ENCODE measurements at places on chromosomes 4 and X. TPM values are rescaled to one million over a fixed set of nuclear protein-coding genes. Genes with fewer than 3 reads are reported as not detected.

Gene EMCN
- not detected for total RNA-seq

Gene ZNF157
- not detected for total RNA-seq

Gene FAT4
- total RNA-seq = 4.6 TPM

Gene KLHL13
- total RNA-seq = 0.95 TPM

Gene USP51
- total RNA-seq = 1.2 TPM

Gene TLR8
- not detected for total RNA-seq

Gene TMEM164
- 32.6 TPM for total RNA-seq

Gene PABPC1L2A
- total RNA-seq = not detected

Gene RP2
- 25.5 TPM for total RNA-seq

GRCh38 chr4:54852054-54852453 is 194.3 kb downstream of the KIT start:
- no peak for DNase-seq

GRCh38 chrX:9609987-9610386 is 145.1 kb downstream of the TBL1X start:
- no peak for DNase-seq

- DNase-seq = no peak
Observed at GRCh38 chrX:45799576-45799975, 598.9 kb upstream of the DIPK2B start.

DNA sequence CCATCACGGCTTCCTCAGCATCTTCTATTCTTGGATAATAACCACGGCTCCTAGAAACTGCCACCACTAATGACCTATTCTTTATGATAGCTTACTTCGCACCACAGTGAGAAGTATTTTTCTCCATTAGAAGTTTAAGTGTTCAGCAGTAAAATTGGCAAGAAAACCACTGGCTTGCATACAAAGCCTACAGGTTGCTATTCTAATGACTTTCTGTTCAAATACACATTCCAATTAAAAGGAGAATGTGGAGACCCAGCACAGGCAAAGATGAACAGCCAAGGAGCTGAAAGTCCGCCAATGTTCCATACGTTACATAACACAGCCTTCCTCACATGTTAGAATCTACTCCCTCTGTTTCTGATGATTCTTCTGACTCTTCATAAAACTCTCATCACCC is 875.0 kb upstream of the PRKX start:
- no peak for DNase-seq

- DNase-seq = no peak
Observed at GRCh38 chrX:46433892-46434291, 111.3 kb downstream of the ZNF674 start.

DNA sequence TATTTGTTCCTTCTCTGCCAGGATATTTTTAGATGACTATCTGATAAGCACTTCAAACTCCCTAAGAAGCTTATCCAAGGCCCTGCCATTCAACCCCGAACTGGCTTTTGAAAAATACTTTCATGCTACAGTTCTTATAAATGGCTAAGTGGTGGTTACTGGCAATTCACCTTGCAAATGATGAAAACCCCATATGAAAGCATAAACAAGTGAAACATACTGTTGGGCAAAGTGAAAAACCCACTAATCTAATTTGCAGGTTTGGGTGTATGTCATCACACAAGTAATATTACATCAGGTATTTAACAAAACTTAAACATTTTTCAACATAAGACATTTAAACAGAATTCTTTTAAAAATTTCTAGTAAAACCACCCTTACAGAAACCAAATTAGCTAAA is 31.1 kb downstream of the TAPT1 start:
- no peak for DNase-seq

DNA sequence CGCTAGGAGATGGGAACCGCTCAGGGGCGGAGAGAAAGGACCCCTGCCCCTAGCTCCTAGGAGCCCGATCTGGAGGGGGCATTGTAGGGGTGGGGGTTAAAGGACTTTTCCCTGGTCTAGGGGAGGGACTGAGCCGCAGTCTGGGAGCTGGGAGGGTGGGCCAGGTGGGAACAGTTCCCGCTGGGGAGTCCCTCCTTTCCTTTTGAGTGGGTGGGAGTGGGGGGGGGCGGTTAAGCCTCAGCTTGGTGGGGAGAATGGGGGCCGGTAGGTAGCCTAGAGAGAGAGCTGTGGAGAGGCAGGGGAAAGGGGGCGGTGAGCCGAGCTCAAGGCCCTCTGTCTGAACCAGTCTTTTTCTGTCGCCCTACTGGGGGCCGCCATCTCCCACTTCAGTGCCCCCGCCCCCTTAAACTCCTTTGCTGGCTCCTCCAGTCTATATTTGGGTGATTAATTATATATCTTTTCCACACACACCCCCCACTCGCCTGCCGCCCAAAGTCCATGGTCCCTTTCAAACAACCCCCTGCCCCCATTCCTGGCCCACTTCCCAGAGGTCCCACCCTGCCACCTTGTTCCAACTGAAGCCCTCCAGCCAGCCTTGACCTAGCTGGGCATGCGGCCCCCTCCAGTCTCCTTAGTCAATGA is 822 bp downstream of the ZNF275 start:
- no peak for DNase-seq

DNA sequence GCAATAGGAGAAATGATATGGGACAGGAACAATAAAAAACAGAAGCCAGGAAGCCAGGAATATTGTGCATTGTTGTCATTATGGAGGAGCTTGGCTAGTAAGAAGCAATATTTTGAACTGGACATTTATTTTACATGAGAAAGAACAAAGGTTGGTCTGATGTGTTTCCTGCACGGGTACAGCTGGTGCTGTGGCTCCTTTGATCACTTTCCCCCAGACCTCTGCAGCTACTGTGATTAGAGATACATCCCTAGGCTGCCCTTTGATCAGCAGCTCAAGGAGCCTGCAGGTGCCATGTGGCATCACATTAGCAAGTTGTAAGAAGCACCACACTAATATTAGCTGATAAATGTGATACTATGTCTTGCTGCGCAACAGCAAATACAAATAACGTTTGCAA is 2.5 kb downstream of the PDGFC start:
- no peak for DNase-seq

- DNase-seq = no peak
Observed at GRCh38 chr4:169117591-169118081, 107.6 kb upstream of the CBR4 start.

DNA sequence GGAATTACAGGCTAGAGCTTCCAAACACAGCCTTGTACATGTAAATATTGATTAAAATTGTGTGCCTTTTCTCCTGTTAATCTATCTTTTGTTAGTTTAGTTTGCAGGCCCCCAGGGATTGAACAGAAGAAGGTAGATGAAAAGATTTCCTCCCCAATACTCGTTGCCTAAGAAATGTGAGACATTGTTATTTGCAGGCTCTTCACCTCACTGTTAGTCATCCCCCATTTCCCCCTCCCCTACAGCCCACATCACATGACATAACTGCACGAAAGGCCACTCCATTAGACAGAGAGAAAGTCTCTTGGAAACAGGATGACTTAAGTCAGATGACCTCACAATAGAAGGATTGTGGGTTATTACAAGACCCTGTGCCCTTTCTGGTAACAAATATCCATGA is 13.3 kb upstream of the MID1 start:
- peak; percentile 74 for DNase-seq

GRCh38 chr4:13656569-13657405 is 29.3 kb upstream of the BOD1L1 start:
- peak; percentile 45 for DNase-seq

GRCh38 chrX:19682712-19683331 is 167.5 kb upstream of the MAP3K15 start:
- no peak for DNase-seq

DNA sequence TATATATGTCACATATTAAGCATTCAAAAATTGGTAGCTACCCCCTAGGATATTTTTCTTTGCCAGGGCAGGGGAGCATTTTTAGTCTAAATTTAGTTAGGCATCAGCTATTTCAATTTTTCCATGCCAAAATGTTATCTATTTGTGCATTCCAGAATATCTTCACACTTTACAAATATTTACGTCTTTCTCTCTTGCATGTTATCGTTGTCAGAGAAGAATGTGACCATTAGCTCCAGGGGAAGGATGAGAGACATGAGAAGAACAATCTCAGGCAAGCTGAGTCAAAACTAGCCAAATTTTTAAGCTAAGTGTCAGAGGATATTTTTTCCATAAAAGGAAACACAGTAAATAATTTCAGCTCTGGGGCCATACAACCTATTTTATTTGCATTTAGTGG is 885.0 kb upstream of the EPHA5 start:
- DNase-seq = no peak

DNA sequence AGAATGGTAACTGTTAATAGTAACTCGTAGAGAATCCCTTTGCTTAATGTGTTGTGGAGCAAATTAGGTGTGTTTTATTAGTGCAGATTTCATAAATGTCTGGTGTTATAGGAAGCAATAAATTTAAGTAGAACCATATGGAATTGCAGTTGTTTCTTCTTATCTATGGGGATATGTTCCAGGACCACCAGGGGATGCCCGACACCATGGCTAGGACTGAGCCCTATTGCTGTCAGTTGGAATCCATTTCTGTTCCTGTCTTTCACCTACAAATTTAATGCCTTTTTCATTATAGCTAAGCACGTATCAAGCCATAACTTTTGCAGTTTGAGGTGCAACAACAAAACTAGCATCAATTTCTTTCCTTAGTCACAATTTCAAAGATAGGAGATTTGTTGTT is 72.5 kb downstream of the DDIT4L start:
- no peak for DNase-seq

- no peak for DNase-seq
Observed at GRCh38 chrX:55220119-55220794, at the start of gene PAGE5. TSS of gene PAGE5 (plus strand) at chrX:55220346. CDS start at chrX:55221383, 1,037 bp downstream.

DNA sequence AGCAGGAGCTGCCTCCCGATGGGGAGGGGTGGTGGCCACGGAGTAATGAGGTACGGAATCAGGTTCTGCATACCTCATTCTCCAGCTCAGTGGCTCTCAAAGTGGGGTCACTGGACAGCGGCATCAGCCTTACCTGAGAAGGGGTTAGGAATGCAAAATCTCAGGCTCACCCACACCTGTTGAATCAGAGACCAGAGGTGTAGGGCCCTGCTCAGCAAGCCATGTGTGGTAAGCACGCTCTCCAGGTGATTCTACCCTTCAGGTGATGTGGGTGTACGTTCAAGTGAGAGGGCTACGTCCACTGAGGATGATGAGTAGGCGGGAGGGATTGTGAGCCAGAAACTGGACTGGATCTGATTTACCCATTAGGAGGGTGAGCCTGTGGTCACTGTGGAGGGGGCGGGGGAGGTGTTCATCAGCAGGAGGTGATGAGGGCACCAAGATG is 65.8 kb downstream of the ANAPC4 start:
- no peak for DNase-seq

GRCh38 chr4:145523117-145523516 is 41.5 kb downstream of the SMAD1 start:
- DNase-seq = no peak

DNA sequence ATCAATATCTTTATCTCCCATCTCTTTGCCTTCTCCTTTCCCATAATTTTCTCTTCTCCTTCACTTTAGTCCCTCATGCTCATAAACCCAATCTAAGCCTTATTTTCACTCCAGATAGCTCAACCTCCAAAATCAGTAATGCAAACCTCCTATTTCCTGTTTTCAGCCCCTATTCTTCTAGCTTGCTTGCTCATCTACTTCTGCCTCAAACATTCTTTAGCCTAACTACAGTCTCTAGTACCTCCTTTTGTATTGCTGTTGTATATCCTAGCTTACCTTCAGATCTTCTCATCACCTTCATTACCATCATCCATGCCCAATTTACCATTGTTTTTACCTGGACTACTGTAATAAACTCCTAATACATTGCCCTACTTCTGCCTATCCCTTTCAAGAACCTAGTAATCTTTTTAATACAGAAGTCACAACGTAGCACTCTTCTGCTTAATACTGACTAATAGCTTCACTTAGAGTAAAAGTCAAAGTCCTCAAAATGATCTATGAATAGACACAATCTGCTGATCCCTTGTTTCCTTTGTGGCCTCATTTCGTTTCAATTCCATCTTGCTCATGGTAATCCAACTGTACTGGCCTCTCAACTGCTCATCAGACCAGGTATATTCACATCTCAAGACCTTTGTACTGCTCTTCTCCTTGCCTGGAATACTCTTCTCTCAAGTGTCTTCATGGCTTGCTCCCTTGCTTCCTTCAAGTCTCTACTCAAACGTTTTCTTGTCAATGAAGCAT is 123.4 kb downstream of the FAM13A start:
- no peak for DNase-seq

DNA sequence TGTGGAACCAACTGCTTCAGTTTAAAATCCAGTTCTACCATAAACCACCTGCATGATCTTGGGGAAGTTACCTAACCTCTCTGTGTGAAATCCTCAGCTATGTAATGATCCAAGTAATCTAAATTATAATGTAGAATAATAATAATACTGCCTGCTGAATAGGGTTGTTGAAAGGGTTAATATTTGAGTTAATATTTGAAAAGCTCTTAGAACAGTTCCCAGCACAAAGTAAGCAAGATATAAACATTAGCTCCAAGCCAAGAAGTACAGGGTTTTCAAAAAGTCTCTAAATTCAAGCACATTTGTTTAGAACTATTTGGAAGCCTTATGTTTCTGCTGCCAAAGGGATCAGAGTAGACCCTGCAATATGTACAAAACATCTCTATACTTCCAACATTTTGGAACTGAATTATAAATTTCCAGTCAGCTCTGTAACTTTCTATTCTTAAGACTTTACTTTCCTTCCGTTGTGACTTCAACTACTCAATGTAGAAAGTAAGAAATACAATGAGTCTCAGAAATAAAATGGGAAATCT is 76.7 kb upstream of the FAM9C start:
- no peak for DNase-seq

DNA sequence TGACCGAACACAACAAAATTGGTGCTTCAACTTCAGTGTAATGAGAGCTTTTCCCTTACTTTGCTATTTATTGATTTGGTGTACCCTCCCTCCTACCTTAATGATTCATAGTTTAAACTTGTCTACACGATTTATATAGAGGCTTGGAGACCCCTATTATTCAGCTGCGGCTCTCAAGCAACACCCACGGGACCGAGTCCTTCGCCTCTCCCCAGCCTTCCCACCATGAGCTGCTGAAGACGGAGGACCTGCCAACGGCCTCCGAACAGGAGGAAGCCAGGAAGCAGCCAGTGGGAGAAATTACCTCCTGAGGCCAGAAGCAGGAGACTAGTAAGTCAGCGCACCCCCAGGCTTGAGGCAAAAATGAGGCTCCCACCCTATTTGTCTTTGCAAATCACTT is 78.7 kb downstream of the DCTD start:
- DNase-seq = no peak

DNA sequence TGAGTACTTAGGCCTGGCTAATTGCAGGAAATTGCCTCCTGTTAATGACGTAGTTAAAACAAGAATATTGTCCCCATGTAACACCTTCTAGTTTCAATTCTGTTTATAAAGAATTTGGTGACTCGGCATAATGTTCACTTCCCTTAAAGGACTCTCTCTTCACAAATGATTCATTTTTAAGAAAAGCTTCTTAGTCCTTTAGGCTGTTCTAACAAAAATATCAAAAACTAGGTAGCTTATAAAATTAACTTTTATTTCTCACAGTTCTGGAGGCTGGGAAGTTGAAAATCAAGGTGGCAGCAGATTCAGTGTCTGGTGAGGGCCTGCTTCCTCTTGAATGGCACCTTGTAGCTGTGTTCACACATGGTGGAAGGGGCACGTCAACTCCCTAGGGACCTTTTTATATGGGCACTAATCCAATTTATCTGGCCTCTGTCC is 23.8 kb downstream of the COL25A1 start:
- no peak for DNase-seq
